Neural progenitor cell (in vitro differentiated cells): ENCODE measurements at places on chromosomes 6 and 20.
A peak's percentile ranks its signal among the peaks of the same experiment; 100 is the strongest.

DNA sequence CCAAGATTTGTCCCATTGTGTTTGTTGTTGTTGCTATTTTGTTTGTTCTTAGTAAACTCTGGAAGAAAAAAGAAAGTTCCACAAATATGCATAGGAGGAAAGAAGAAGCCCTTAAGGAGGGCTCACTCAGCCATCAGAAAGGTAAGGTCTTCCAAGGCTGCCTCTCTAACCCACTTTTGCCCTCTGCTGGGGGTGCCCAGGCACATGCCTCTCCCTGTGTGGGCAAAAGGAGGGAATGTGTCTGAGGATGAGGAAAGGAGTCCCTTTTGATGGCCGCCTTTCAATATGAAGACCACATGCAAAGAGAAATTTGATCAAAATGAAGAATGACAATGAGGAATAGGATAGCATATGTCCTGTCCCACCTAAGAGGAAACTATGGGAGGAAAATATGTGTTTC, 248.2 kb upstream of the POU3F2 start:
- peak; percentile 25 for DNase-seq

DNA sequence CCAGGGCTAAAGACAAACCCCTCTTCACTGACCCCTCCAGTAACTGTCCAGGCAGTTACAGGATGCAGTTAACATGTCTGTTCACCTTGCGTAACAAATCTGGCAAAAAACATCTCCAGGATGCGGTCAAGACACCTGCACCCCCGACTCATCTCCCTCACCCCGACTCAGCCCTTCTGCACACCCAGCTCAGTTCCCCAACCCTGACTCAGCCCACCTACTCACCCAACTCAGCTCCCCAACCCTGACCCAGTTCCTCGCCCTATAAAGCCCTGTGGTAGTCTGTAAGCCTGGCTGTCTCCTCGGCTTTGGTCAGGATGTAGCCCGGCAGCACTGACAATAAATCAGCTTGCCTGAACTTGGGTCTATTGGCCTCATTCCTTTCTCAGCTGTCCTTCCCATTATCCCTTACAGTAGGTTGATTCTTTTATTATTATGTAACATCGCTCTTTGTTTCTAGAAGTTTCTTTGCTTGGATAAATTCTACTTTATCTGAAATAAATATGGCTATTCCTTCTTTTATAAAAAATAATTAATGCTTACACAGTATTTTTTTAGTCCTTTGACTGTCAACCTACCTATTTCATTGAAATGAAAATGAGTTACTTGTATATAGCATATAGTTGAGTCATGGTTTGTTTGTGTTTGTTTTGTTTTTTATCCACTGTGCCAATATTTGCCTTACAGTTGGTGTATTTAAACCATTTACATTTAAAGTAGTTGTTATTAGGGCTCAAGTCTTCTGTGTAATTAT, 12.9 kb upstream of the ADTRP start:
- DNase-seq, result no peak

GRCh38 chr6:154359161-154359574, 2.6 kb upstream of the IPCEF1 start:
- DNase-seq, result no peak

GRCh38 chr6:20833881-20834515, 299.7 kb downstream of the CDKAL1 start:
- DNase-seq, result peak; percentile 31

DNA sequence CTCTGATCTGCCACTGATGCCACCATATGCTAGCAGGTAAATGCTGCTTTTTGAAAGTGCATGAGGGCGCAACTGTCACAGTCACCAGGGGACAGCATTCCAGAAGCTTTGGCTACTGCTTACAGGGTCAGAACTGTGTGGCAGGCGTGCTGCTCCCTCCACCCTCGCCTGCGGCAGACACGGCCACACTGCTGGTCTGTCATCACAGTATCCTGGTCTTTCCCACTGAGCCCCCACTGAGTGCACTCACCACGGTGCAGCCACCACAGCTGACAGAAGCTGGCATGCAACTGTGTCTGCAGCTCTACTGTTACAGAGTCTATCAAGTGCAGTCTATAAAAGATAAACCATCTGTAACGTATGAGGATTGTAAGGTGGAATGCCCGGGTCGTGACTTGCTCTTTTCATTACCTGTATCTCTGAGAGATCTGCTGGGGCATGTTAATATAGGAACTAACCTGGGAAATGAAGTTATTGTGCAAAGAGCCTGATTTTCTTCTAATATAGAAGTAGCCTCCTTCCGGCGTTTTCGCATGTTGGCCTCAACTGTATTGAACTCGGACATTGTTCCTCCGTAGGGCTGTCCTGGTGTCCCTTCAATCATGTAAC, 24.5 kb downstream of the GCLC start:
- no peak for DNase-seq

DNA sequence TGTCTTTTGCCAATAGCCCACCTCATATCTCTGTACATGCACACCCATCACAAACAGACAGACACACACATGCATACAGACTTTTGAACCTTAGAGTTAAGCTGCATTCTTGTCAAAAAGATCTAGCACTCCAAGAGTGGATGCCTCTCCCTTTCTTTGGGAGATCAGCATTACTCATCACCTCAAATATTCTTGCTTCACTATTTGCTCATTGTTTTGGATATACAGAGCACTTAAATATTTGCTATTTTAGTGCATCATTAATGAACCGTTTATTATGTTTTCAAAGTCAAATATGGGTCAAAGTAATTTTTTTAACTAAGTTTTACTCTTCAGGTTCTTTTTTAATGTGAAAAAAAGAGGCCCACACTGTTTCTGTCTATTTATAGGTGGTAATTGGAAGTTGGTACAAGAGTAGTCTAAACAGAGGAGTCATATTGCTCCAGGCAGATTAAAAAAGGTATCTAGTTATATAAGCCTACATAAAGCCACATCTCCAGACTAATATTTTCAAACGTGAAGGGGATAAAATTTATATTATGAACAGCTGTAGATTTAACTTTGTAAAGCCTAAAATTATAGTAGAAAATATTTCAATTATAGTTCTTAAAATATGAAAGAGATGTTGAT, 102.6 kb downstream of the FLRT3 start:
- DNase-seq, result no peak

- DNase-seq, result no peak
Observed at GRCh38 chr20:46994341-46994740, 99.7 kb downstream of the EYA2 start.

GRCh38 chr20:43096126-43096930, 93.4 kb downstream of the PTPRT start:
- peak; percentile 25 for DNase-seq
